Kidney (tissue), 22 donors: ENCODE measurements at places on chromosomes 3 and 15. TPM values are rescaled to one million over a fixed set of nuclear protein-coding genes. Genes with fewer than 3 reads are reported as not detected.

DNA sequence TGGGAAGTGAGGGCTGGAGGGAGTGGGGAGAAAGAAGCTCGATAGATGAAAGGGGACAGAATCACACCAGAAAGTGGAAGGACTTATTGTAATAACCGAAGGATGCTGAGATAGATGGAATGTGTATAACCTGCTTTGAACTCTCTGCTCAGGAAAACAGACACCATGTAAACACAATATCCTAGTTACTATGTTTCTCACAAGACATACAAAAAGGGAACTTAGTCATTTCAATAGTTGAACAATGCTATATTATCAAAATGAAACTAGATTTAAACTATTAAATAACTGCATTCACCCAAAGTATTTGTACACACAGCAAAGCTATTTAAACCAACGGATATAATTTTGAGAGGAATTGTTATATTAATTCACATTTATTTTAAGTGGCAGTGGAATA, 108.3 kb upstream of the GADL1 start:
- no peaks in the 10 kb centered on the region for H3K36me3 ChIP-seq
- no peak overlapping the region for H3K4me3 ChIP-seq
- no peak for DNase-seq
- no peaks in the 10 kb centered on the region for H3K27me3 ChIP-seq
- no peaks in the 10 kb centered on the region for H3K4me1 ChIP-seq

The NSUN3 gene
- total RNA-seq, result 16.3 TPM

DNA sequence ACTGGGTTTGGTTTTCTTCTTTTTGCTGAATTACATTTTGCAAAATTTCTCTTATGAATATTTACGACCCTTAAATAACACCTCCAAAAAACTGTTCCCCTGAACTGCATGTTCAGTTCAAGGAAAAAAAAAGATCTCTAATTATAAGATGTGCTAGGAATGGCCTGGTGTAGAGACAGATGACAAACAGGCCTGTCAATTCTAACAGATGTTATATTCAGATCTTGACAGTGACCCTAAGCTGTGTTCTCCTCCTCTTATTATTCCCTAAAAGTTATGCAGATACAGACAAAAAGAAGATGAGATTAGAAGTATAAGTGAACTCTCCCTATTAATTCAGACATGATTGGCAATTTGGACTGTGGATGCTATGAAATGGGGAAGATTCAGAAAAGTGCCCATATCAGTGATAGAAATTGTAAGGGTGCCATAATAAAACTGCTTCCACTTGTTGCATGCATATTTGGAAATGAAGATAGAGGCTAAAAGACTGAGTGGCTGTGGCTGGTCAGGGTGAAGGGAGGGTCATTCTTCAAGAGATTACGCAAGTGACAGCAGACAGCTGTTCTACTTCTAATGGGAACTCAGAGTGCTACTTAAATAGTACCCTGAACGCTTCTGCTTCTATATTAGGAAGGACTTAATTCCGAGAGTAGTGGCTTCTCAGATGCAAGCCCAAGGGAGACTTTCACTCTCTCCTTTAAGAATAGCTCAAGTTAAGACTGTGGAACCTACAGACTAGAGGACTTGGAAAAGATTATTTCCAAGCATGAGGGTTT, 75.5 kb downstream of the ADAMTS9 start:
- H3K4me3 ChIP-seq, result no peak overlapping the region
- peak; percentile 29 for DNase-seq
- H3K36me3 ChIP-seq, result peaks cover 2% of the 10 kb centered on the region
- no peaks in the 10 kb centered on the region for H3K4me1 ChIP-seq
- H3K27me3 ChIP-seq, result no peaks in the 10 kb centered on the region

DNA sequence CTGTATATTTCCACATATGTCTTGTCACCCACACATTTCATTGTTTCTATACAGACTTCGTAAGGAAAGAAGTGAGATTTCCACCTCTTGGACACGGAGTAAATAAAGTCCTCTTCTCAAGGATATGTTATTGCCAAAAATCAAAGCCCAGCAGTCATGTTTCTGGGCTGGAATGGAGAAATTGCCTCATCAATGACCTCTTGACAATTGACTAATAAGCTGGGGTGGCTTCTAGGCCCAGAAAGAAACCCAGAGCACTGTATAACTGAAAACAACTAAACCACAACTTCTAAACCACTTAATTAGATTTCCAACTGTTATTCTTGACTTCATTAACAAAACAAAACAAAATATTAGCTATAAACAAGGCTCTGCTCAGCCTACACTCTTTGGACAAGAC, 56.4 kb upstream of the SLC24A5 start:
- H3K4me3 ChIP-seq, result no peak overlapping the region
- DNase-seq, result no peak
- H3K27ac ChIP-seq, result no peak overlapping the region
- no peaks in the 10 kb centered on the region for H3K27me3 ChIP-seq
- no peaks in the 10 kb centered on the region for H3K36me3 ChIP-seq

- no peaks in the 10 kb centered on the region for H3K4me1 ChIP-seq
- H3K27ac ChIP-seq, result no peak overlapping the region
- no peaks in the 10 kb centered on the region for H3K36me3 ChIP-seq
Observed at GRCh38 chr3:169674090-169674489, 10.6 kb upstream of the MECOM start.

DNA sequence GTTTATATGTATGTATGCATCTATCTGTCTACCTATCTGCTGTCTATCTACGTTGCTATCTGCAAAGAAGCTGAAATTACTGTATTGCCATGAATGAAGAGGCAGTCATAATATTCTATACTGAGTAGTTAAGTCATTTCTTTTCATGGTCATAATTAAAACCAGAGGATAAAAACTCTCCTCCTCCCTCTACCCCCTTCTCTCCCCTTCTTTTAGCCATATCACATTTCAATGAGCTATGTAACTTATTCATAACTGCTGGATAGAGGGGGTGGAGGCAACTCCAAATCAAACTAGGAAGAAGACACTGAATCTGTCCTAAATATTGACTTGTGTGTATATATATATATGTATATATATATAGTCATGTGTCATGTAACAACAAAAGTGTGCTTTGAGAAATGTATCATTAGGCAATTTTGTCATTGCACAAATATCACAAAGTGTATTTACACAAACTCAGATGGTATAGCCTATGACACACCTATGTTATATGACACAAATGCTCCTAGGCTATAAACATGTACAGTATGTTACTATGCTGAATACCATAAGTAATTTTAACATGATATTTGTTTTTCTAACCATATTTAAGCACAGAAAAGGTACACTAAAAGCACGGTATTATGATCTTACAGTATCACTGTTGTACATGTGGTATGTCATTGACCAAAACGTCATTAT, 229.7 kb upstream of the KCNMB2 start:
- H3K27me3 ChIP-seq, result no peaks in the 10 kb centered on the region
- no peak overlapping the region for H3K27ac ChIP-seq
- DNase-seq, result no peak
- H3K4me1 ChIP-seq, result no peaks in the 10 kb centered on the region
- no peak overlapping the region for H3K4me3 ChIP-seq

The PLCB2 gene
- total RNA-seq, result 37.2 TPM

- no peaks in the 10 kb centered on the region for H3K36me3 ChIP-seq
- H3K4me3 ChIP-seq, result no peak overlapping the region
- H3K27ac ChIP-seq, result no peak overlapping the region
- no peaks in the 10 kb centered on the region for H3K27me3 ChIP-seq
- peak; percentile 58 for DNase-seq
Observed at GRCh38 chr3:102233881-102234280, 200.9 kb upstream of the ZPLD1 start.

The CYP11A1 gene
- total RNA-seq, result 0.13 TPM

The CCDC32 gene
- total RNA-seq, result 34.4 TPM

The NUP210 gene
- 22.9 TPM for total RNA-seq

GRCh38 chr3:25427942-25428788, at the start of gene RARB:
Gene RARB (plus strand): TSS chr3:25428263. CDS start chr3:25428732, 469 bp downstream.
- DNase-seq, result peak; percentile 95
- no peaks in the 10 kb centered on the region for H3K4me1 ChIP-seq
- H3K27ac ChIP-seq, result peak within 1 kb of the TSS; percentile 90
- no peaks in the 10 kb centered on the region for H3K36me3 ChIP-seq

The NLGN1 gene
- total RNA-seq, result 19.4 TPM

DNA sequence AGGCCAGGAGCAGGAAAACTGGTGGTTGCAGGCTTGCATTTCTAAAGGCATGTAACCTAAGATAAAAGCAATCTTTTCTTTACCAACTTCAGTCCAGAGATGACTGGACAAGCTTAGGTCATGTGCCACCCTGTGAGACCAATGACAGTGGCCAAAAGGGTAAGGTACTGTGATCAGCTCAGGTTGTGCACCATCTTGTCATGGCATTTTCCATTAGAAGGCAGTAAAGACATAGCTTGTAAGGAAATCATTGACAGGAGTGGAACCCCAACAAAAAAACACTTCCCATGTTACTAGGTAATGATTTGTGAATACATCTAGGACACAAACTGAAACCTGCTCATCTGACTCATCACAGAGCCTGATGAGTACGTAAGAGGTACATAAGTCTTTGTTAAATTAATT, 35.2 kb downstream of the SSR3 start:
- H3K4me1 ChIP-seq, result no peaks in the 10 kb centered on the region
- H3K27ac ChIP-seq, result no peak overlapping the region
- no peaks in the 10 kb centered on the region for H3K36me3 ChIP-seq
- H3K4me3 ChIP-seq, result no peak overlapping the region

DNA sequence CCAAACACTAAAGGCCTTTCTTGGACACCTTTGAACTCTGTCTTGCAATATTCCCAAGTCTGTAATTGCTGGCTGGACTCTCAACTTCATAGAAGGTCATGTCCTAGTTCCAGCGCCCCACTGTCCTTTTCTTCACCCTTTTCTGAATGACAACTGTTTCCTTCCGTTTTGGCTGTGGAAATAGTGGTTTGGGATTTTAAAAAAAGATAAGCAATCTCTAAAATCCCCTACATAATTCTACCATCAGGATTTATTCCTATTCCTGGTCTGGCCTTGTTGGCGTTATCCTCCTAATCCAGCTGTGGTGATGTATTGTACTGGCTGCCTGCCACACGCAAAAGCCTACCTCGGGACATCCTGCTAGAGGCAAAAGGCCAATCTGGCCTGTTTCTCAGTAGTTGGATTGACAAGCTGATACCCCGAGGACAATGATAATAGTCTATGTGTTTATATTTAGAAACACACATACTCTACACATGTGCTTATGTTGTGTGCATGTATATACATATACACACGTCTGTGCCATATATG, 440.3 kb upstream of the DPH6 start:
- no peaks in the 10 kb centered on the region for H3K36me3 ChIP-seq
- H3K27ac ChIP-seq, result no peak overlapping the region
- H3K4me1 ChIP-seq, result no peaks in the 10 kb centered on the region
- no peak overlapping the region for H3K4me3 ChIP-seq

DNA sequence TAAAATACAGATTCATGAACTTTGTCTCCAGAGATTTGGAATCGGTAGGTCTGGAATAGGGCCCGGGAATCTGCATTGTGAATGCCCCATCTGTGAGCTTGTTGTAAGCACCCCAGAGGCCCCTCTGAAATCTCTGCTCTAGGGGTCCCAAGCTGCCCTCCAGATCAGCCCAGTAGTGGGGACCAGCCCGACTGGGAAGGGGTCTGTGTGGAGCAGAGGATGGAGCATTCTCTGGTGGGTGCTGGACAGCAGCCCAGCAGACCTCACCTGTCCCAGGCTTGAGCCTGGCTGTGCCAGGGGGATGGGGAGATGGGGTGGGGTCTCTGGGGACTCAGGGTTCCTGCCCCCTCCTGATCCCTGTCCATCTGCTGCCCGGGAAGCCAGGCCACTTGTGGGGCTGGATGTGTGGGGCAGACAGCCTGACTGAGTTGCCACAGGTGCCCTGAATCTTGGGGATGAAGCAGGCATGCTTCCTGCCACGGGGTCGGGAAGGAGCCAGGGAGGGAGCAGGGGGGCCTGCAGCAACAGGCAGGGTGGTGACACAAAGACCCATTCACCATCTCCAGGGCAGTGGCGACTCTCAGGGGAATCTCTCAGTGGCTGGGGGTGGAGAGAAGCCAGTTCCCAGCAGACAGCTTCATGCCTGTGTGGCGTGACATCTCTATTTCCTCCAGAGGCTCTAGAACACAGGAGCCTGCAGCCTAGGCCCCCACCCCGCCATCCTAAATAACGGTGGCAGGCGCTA, 99.3 kb downstream of the WNT7A start:
- no peaks in the 10 kb centered on the region for H3K27me3 ChIP-seq
- no peaks in the 10 kb centered on the region for H3K36me3 ChIP-seq
- DNase-seq, result no peak
- H3K27ac ChIP-seq, result no peak overlapping the region
- H3K4me1 ChIP-seq, result no peaks in the 10 kb centered on the region

The PPP1R14D gene
- not detected for total RNA-seq

- no peaks in the 10 kb centered on the region for H3K27me3 ChIP-seq
- no peaks in the 10 kb centered on the region for H3K4me1 ChIP-seq
- H3K4me3 ChIP-seq, result no peak overlapping the region
- H3K36me3 ChIP-seq, result no peaks in the 10 kb centered on the region
- DNase-seq, result no peak
- H3K27ac ChIP-seq, result no peak overlapping the region
Observed at GRCh38 chr3:34387826-34388564, 589.6 kb downstream of the PDCD6IP start.

GRCh38 chr3:128794067-128794768, 68.2 kb downstream of the RAB7A start:
- DNase-seq, result no peak
- H3K27ac ChIP-seq, result no peak overlapping the region
- H3K27me3 ChIP-seq, result no peaks in the 10 kb centered on the region

DNA sequence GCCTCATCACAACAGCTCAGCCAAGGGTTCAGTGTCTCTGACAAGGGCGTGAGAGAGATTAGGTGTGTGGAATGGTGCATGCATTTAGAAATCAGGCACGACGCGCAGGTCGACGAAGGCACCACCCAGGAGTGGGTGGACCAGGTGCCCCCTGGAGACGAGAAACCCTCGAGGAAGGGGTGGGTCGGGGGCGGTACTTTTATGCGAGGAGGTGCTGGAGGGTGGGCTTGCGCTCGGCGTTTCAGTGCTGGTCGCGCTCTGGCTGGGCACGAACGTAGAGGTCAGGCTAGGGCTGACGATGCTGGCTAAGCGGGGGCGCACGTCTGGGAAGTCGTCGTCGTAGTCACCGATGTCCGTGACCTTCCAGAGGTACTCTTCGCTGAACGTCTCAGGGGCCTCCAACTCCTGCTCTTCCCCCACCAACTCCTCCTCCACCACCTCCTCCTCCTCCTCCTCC, 393 bp downstream of the ERICH6 start:
- no peak for DNase-seq
- H3K27ac ChIP-seq, result peak overlapping the region; percentile 20
- no peaks in the 10 kb centered on the region for H3K4me1 ChIP-seq
- H3K36me3 ChIP-seq, result no peaks in the 10 kb centered on the region

- H3K27me3 ChIP-seq, result no peaks in the 10 kb centered on the region
- no peaks in the 10 kb centered on the region for H3K36me3 ChIP-seq
- DNase-seq, result no peak
- H3K4me3 ChIP-seq, result no peak overlapping the region
- no peak overlapping the region for H3K27ac ChIP-seq
- H3K4me1 ChIP-seq, result peaks cover 15% of the 10 kb centered on the region
Observed at GRCh38 chr3:123383091-123384053, 65.5 kb downstream of the ADCY5 start.

GRCh38 chr15:96477227-96477626, 146.7 kb downstream of the NR2F2 start:
- H3K36me3 ChIP-seq, result no peaks in the 10 kb centered on the region
- no peak overlapping the region for H3K27ac ChIP-seq
- no peak overlapping the region for H3K4me3 ChIP-seq
- no peaks in the 10 kb centered on the region for H3K4me1 ChIP-seq
- DNase-seq, result no peak
- no peaks in the 10 kb centered on the region for H3K27me3 ChIP-seq
